ENCODE measurements at places on chromosomes 12 and 14.

DNA sequence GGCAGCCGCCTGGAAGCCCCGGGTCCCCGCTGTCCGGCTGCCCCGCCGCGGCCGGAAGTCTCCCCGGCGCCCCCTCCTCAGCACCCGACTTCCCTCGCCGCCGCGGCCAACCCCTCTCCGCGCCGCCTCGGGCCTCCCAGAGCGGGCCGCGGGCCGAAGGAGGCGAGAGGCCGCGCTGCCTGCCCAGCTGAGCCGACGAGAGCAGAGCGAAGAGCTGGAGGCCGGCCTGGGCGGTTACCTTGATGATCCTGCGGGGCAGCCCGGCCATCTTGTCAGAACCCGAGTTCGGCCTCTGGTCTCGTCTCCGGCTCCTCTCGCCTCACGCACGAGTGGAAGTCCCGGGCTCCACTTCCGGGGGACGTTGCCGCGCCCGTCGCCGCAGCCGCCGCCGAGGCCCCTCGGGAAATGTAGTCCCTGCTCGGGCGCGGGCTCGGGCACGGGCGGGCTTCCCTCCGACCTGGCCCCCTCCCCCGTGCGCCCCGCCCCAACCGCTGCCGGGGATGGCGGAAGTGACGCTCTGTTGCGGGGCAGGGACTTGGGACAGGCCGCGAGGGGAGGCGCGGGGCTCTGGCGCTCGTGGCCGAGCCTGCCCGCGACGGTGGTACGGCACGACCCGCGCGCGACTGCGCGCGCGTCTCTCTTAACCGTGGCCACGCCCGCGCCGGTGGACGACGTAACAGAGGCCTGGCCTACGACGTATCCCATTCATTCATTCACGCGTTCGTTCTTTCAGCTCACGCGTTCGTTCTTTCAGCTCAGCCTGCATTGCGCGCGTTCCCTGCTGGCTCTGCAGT is at the start of gene UBE2N:
TSS of gene UBE2N (minus strand) at position 331 of the 794 bp plus-strand sequence. CDS start at position 268, 63 bp downstream.
- DNase-seq: peak; percentile 94

GRCh38 chr12:118256352-118256751 is 116.4 kb downstream of the TAOK3 start:
- no peak for DNase-seq

GRCh38 chr12:121748218-121748570 is 35.6 kb downstream of the TMEM120B start:
- DNase-seq: no peak

- no peak for DNase-seq
These were observed 763.9 kb downstream of the NRXN3 start for GRCh38 chr14:78933948-78934524.

DNA sequence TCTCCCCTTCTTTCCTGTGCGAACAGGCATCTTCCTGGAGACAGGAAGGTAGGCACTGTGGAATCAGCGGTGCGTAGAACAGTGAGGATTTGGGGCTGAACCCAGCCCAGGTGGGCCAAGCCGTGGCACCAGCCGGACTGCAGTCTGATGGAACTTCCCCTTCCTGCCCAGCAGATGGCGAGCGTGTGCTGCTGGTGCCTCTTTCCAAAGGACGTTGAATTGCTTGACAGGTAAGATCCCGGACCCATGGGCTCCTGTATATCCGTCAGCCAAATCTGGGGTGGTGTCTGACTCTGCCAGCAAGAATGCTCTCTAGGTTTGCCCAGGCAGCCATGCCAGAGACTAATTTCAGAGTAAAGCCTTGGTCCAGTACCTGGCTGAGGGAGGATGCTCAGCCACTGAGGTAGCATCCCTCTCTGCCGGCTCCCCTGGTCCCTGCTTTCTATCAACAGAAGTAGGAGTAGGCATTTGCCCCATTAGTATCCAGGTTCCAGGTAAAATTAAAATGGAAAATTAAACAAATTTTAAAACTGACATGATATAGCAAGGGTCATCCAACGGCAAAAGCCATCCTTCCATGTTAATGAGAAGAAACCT is 21.1 kb upstream of the KCNA5 start:
- no peak for DNase-seq

DNA sequence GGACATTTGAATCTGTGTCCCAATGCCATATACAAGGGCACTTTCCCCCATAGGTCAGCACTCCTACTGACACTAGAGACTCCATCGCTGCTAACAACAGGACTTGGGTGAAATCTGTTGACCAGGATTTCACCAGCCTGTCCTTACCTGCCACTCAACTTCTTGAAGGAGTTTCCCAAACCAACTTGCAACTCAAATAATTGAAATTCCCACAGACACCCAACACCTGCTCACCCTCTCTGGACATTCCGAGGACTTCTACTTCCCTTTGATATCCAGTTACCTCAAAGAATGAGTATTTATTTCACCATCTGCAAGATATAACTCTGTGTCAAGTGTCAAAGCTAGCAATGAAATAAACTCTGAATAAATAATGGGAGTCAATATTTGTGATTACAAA is 44.6 kb downstream of the LLPH start:
- DNase-seq: no peak

GRCh38 chr14:52798826-52799225 is 7.4 kb upstream of the GNPNAT1 start:
- no peak for DNase-seq

- DNase-seq: no peak
These were observed at the start of gene KRT72 for GRCh38 chr12:52600941-52601481. Gene KRT72 (minus strand): TSS chr12:52601463. CDS start chr12:52601452, 11 bp downstream.

- no peak for DNase-seq
These were observed 74.6 kb upstream of the OSBPL8 start for GRCh38 chr12:76634133-76634532.

- DNase-seq: no peak
These were observed 16.9 kb downstream of the WSB2 start for GRCh38 chr12:118044075-118044474.

DNA sequence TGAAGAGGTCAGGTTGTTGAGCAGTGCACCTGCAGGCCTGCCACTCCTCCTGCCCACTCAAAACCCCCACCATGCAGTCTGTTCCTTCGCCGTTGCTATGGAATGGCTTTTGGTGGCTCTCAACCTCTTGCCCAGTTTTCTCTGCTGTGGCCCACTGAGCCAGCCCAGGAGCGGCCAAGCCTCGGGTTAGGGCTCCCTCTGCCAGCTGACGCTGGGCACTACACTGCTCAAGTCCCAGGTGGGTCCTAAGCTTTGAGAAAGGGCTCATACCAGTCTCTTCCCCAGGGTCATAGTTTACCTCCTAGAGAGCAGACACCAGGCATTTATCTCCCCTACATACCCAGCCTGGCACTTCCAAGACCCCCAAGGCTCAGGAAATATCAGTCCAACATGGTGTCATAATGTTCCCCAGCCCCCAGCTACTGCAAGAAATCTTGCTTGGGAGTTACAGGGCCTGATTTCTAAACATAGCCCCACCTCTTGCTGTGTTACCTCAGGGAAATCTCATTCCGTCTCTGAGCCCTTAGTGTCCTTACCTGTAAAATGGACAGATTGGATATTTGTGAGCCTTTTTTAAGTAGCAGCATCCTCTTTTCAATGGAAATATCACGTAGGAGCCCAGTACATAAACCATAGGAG is 59.4 kb downstream of the TSPAN11 start:
- DNase-seq: peak; percentile 25

GRCh38 chr14:80959496-80959895 is 4.1 kb downstream of the TSHR start:
- peak; percentile 8 for DNase-seq

- DNase-seq: no peak
These were observed 44.9 kb downstream of the LIN7A start for GRCh38 chr12:80892597-80893445.

DNA sequence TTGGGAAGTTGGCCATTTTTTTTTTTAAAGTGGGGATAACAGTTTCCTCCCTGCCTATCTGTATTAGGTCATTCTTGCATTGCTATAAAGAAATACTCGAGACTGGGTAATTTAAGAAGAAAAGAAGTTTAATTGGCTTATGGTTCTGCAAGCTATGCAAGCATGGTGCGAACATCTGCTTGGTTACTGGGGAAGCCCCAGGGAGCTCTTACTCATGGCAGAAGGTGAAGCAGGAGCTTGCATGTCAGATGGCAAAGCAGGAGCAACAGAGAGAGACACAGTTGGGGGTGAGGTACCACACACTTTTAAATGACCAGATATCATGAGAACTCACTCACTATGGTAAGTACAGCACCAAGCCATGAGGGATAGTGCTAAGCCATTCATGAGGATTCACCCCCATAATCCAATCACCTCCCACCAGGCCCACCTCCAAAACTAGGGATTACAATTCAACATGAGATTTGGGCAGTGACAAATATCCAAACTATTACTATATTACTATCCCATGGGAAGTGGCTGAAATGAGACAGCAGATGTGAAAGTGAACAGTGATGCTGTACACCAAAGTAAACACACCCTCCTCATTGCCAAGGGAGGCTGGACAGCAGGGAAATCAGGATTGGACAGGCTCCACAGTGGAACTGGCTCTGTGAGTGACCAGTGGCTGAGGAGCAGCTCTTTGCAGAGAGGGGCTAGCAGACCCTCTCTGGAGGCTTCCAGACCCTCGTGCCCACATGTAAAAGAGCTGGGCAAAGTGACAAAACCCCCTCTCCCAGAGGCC is 40.5 kb downstream of the CRACR2A start:
- DNase-seq: no peak

GRCh38 chr12:67514502-67514901 is 134.0 kb upstream of the DYRK2 start:
- no peak for DNase-seq

- peak; percentile 19 for DNase-seq
These were observed 27.6 kb downstream of the BHLHE41 start for GRCh38 chr12:26097046-26097878.

DNA sequence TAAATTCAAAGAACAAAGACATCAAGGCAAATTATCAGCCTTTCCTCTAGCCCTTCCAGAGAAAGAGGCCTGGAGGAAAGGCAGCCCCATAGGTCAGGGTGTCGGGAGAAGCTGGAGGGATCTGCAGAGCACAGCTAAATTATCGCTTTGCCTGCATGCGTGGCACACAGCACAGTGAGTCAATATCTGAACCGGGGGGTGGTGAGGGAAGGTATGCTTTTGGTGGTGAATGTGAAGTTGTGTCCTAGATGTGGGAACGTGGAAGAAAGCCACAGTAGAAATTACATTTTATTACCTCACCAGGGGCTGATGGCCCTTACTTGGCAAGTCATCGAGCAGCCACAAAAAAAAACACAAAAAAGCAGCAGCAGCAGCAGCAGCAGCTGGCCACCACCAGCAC is 243.2 kb downstream of the EGLN3 start:
- DNase-seq: no peak

DNA sequence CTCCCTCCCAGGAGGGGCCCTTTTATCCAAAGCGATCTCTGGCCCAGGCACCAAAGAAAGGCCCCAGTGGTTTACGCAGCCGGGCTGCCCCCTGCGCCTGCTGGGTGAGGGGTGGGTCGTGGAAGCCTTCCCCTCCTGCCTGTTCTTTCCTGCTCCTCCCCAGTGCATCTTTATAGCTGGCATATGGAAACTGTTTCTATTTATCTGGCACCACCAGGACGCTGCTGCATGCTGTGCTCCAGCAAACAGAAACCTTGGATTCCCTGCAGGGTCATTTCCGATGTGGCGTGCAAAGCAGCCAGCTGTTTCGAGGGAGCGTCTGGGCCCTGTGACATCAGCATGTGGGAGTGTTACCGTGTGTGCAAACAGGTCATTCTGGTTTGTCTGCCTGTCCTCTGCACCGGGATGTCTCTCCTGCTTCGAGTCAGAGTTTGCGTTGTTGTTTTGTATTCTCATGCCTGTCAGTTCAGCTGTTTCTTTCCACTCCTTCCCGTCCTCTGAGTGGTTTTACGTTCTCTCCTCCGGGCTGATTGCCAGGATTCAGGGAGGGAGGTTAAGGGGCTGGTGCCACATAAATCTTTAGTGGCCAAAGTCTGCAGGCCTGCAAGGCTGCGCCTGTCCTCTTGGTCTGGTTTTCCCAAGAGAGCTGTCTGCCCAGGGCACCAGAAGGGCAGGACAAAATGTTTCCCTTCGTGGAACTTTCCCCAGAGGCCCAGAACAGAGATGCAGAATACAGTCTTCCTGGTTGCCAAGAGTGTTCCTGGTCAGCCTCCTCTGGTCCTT is 24.6 kb downstream of the TPCN1 start:
- peak; percentile 78 for DNase-seq

- DNase-seq: no peak
These were observed 25.9 kb upstream of the SRSF5 start for GRCh38 chr14:69741055-69741454.

- DNase-seq: no peak
These were observed 8.6 kb upstream of the ARPC3 start for GRCh38 chr12:110458756-110459155.

DNA sequence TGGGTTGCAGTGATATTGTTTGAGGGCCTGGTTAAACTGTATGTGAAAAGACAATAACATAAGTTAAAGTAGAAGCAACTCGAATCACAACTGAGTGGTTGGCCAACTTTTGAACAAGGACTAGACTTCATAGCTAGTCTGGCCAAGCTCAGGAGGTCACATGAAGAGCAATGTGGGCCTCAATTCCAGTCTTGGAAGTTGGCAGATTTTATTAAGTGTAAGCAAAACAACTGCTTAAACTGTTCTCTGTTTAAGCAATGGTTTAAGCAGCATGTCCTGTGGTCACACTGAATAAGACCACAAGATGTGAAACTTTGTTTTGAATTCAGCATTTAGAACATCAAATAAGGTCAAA is 100.4 kb downstream of the TMTC3 start:
- no peak for DNase-seq

GRCh38 chr12:60106214-60106613 is 510.4 kb downstream of the SLC16A7 start:
- DNase-seq: no peak
